ENCODE measurements at places on chromosomes 1 and 21.

- peak; percentile 41 for DNase-seq
These were observed 486.4 kb downstream of the PLPP3 start for GRCh38 chr1:56092684-56093570.

- peak; percentile 66 for DNase-seq
These were observed 1.4 kb downstream of the APP start for GRCh38 chr21:26169061-26169610.

DNA sequence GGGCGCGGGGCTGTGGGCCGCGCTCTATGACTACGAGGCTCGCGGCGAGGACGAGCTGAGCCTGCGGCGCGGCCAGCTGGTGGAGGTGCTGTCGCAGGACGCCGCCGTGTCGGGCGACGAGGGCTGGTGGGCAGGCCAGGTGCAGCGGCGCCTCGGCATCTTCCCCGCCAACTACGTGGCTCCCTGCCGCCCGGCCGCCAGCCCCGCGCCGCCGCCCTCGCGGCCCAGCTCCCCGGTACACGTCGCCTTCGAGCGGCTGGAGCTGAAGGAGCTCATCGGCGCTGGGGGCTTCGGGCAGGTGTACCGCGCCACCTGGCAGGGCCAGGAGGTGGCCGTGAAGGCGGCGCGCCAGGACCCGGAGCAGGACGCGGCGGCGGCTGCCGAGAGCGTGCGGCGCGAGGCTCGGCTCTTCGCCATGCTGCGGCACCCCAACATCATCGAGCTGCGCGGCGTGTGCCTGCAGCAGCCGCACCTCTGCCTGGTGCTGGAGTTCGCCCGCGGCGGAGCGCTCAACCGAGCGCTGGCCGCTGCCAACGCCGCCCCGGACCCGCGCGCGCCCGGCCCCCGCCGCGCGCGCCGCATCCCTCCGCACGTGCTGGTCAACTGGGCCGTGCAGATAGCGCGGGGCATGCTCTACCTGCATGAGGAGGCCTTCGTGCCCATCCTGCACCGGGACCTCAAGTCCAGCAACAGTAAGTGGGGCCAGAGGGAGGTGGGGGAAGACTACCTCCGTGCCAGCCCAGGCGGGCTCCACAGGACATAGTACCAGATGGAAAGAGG lies 808 bp downstream of the MAP3K21 start:
- no peak for DNase-seq

DNA sequence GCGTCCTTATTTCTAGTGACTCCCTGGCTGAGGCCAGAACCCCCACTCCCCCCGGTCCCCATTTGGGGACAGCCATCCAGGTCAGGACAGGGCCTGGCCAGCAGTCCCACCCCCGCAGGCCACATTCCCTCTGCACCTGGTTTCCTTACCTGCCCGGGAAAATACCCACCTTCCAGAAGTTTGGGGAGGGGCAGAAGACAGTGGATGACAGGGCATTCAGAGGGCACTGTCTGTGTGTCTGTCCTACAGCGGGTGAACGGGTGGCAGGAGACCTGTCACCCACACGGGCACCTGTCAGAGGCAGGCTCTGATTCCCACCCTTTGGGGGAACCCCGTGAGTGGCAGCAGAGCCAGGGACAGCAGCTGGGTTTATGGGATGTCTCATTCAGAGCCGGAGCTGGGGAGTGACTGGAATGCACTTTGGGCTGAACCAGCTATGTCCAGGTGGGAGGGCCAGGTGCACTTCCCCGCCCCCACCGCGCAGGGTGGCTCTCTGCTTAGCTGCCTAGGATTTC lies 2.0 kb downstream of the ARHGEF16 start:
- DNase-seq, result no peak

DNA sequence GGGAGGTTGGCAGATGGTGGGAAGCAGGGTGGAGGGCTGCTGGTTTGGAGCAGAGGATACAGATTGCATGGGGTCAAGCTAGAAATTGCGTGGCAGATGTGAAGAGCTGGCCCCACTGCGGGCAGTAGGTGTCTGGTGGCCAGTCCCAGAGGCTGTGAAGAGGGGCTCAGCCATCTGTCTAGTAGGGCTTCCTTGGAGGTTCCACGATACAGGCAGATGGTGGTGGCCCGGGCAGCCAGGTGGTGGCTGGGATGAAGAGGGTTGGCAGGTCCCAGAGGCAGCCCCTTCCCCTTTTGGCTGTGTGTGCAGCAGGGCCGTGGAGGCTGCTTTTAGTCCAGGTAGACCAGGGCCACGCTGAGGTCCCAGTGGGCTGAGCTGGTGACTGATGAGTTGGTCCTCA lies 16.6 kb downstream of the PSEN2 start:
- no peak for DNase-seq

- peak; percentile 47 for DNase-seq
These were observed 14.8 kb upstream of the ZNF436 start for GRCh38 chr1:23384312-23385058.

DNA sequence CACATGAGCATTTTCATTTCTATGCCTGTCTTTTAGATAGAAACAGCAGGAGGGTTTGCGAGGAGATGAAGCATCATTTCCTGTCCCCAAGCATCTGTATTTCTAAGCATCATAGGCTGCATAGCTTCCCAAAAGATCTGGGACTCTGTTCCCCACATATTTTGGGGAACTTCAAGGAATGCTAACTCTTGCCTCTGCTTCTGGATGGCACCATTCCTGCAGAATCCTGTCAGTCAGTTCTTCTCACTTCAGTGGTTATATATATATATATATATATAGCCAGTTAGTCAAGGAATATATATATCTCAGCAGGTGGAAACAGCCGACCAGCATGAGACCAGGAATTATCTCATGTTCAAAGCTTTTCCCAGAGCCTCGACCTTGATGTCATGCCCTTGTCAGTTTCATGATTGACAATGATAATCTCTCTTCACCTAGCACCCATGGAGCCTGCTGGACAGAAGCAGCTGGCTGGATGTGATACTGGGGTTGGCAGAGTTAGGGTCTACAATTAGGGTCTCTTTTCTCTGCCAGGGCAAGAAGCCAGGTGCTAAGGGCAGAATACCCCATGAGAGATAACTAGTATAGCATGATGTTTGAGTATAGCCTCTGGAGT lies 2.4 kb downstream of the PFKFB2 start:
- no peak for DNase-seq

- peak; percentile 34 for DNase-seq
These were observed 50.0 kb downstream of the LACTBL1 start for GRCh38 chr1:22922640-22923039.

- DNase-seq, result no peak
These were observed 9.5 kb downstream of the RSPH1 start for GRCh38 chr21:42486531-42486930.

DNA sequence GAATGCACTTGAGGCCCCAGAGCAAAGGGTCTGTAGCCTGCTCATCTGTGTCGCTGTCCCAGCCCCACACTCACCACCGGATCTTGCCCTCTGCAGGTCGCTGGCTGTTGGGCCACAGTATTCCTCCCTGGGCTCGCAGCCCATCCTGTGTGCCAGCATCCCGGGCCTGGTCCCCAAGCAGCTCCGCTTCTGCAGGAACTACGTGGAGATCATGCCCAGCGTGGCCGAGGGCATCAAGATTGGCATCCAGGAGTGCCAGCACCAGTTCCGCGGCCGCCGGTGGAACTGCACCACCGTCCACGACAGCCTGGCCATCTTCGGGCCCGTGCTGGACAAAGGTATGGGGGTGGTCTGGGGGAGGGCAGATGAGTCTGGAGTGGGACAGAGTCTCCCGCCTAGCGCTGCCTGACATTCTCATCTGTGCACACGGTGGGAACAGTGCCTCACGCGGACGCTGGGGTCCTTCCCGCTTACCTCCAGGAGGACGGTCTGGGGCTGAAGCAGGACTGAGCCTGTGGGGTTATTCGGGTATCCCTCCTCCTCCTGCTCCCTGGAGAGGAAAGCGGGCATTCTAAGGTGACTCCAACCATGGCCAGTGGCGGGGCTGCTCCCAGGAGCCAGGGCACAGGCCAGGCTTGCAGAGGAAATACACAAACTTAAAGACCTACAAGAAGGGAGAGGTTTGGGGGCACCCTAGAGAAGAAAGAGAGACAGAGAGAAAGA lies 15.9 kb downstream of the WNT3A start:
- no peak for DNase-seq

DNA sequence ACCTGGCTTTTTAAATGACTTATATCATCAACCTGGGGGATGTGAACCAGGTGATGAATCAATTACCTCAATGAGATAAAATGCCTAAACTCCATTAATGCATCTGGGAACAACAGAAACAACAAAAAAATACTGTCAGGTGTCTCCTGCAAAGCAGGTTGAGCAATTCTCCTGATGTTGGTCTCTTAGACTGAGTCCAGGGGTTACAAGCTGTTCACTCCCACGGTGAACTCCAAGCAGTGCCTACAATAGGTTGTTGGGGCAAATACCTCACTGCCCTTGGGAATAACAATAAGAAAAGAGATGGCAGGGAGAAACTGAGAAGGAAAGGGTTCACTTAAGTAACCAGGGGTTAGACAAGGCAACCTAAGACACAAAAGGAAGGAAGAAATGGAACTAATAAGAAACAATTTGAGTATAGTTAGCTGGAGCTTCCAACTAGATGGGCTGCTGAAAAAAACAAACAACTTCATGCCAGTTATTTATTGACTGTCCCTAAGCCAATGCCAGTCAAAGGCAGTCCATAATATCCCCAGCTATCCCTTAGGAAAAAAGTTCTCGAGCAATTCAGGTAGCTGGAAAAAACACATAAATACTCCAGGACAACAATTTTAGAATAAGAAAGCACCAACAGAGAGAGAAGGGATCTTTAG lies 97.6 kb upstream of the MAGI3 start:
- no peak for DNase-seq

DNA sequence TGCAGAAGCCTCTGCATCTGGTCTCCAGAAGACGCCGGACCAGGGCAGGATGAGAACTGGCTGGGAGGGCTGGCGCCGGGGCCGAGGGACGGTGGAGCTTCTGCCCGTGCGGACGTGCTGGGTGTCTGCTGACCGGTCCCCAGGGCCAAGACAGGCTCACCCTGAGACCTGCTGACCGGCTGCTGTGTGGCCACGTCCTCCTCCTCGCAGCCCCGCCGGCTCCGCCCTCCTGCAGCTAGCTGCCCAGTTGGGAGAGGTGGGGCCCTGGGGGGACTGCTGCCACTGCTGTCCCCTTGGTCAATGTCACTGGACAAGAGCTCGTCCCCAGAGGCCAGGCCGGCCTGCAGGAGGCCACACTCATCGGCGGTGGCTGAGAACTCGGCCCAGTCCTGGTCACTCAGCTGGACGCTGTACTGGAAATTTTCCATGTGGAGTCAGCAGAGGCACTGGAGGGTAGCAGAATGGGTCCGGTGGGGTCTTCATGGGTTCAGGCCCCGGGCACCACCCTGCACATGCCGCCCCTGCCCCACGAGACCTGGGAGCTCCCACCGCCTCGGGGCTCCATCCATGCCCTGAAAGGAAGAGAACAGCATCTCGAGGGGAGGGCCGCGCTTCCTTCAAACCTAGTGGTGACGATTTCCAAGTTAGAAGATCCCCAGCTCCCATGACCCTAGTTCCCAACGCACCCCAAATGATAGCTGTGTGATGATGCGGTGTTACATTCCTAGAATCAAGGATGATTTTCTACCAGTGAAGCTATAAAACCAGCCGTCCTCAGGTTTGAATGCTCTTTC lies 1.1 kb downstream of the PERM1 start:
- DNase-seq, result no peak

- DNase-seq, result peak; percentile 79
These were observed 36.9 kb upstream of the EDEM3 start for GRCh38 chr1:184791550-184791900.

GRCh38 chr1:74481607-74482006 lies 30.8 kb downstream of the LRRC53 start:
- no peak for DNase-seq

DNA sequence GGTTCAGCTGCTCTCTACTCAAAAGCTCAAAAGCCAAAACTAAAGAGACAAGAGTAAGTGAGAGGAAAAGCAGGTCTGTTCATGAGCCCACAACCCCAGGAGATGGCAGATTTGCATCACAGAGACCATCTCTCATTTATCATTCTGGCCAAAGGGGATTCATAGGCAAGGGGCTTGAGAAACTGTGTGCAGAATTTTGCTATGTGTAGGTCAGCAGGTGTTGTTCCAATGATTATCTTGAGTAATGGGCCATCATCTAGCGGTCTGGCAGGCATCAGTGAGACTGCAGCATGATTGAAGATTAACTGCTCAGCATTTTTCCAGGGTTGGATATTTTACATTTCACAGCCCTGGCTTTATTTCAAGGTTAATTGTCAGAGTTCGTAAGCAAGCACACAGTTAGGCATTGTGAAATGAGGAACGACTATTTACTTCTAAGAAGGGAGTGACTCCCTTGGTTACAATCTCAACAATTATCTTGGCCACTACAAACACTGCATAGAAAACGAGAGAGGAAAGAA lies 1204.6 kb upstream of the TMPRSS15 start:
- DNase-seq, result no peak

GRCh38 chr1:63198871-63199394 lies 123.4 kb upstream of the FOXD3 start:
- no peak for DNase-seq

GRCh38 chr1:172003766-172004530 lies 162.7 kb downstream of the DNM3 start:
- DNase-seq, result peak; percentile 51

GRCh38 chr1:177864538-177865305 lies 105.1 kb downstream of the SEC16B start:
- DNase-seq, result no peak

- peak; percentile 12 for DNase-seq
These were observed 39.5 kb upstream of the CYP4X1 start for GRCh38 chr1:46983830-46984586.

DNA sequence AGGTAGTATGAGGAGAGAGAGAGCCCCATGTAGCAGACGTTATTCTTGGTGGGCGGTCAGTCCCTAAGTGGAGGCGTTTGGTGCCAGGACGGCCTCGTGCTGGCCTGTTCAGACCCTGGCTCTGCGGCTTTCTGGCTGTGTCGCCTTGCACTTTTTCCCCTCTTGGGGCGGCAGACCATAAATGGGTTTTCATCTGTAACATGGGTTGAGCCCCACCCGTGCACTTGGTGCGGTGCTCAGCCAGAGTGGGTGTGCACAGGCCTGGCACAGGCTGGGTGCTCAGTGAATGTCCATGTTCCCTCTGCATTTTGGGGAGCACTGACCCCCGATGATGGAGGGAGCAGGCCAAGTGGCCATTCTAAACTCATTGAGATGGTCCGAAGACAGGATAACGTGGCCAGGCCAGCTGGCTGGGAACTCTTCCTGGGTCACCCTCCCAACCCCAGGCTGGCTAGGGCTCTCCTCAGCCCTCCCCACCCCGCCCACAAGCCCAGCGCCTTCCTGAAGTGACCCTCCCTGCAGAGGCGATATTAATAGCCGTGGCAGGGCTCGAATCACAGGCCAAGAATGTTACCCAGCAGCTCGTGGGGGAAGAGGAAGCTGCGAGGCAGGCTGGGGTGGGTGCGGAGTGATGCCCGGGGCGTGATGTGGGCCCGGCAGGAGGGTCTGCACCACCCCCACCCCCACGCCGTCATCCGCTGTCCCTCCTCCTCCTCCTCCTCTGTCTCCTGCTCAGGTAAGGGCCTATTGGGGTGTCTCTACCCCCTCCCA lies 78.5 kb downstream of the ARHGEF10L start:
- DNase-seq, result peak; percentile 42

DNA sequence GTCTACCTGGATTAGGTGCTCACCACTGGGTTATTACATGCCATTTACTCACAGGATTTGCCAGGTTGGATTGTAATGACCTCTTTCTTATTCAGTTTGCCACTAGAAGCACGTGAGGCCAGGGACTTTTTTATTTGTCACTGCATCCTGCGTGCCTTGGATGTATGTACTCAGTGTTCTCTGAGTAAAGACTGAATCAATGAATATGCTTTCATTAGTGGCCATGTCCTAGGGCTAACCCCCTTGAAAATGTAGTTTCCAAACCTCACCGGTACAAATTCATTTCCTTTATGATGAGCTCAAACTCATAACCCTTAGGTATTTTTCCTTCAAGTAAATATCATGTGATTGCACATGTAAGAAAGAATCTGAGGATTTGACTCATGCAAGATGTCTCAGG lies 1.3 kb upstream of the ZP4 start:
- DNase-seq, result no peak

GRCh38 chr1:25677193-25677773 lies 60.7 kb downstream of the MAN1C1 start:
- no peak for DNase-seq

All from fibroblast of skin of right biceps (primary cell).